ENCODE measurements at places on chromosomes 13 and 19.

DNA sequence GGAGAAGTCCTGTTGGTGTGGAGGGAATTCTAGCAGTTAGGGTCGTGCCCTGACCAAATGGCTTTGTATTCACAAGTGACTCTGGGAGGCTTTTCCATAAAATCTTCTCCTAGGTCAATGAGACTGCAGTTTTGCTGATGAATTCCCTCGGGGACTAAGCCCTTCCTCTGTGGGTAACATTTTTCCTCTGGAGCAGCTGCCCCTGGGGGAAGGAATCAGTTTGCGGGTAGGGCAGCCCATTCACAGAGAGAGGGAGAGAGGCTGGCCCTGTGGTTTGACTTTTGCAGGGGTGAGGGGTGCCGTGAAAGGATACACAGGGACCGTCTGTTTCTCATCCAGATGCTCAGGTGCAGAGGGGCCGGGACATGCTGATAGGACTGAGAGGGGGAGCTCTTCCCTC, 67.3 kb downstream of the ERICH6B start:
- no peak for DNase-seq

- no peak for DNase-seq
Measured at GRCh38 chr13:111394211-111394922, 73.9 kb downstream of the TEX29 start.

GRCh38 chr19:42334697-42335373, 9.4 kb downstream of the MEGF8 start:
- DNase-seq, result no peak

- DNase-seq, result peak; percentile 93
Measured at GRCh38 chr19:35124098-35125060, 8.8 kb downstream of the FXYD3 start.

DNA sequence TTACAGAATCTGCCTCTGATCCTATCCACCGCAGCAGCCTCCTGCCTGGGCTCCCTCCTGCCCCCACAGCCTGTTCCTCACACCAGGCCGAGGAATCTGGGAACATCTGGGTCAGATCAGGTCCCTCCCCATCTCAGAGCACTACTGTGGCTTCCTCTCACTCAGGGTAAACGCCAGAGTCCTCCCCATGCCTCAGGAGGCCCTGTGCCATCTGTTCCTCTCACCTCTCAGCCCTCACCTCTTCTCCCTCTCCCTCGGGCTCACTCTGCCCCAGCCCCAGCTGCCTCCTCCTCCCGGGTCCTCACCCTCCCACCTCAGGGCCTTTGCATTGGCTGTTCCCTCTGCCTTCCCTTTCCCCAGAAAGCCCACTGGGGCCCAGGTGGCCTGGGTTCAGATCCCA, 18.2 kb downstream of the FCGBP start:
- no peak for DNase-seq

DNA sequence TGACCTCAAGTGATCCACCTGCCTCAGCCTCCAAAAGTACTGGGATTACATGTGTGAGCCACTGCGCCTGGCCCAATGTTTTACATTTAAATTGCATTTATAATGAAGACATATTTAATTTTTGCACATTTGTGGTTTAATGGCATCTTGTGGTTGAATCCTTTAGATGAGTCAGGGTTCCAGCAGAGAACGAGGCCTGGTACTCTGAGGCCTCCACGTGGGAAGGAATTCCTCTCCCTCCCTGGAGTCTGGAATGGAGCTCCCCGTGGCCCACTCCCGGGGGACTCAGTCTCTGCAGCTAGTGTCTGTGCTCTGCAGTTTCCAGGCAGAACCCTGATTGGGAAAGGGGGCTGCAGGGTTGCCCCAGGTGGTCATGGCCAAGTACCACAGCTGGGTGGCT, 24.2 kb downstream of the ZFR2 start:
- no peak for DNase-seq

Measured in occipital lobe (tissue), 3 donors.